ENCODE measurements at places on chromosomes 5 and 9. TPM values are rescaled to one million over a fixed set of nuclear protein-coding genes. Genes with fewer than 3 reads are reported as not detected.

TSLP gene
- not detected for total RNA-seq

PRUNE2 gene
- total RNA-seq, result 5.6 TPM

OMD gene
- not detected for total RNA-seq

PBX3 gene
- 37.7 TPM for total RNA-seq

SLC36A3 gene
- not detected for total RNA-seq

GRCh38 chr5:15350614-15351013 is 149.4 kb upstream of the FBXL7 start:
- no peaks in the 10 kb centered on the region for H3K36me3 ChIP-seq
- no peak for DNase-seq
- no peak overlapping the region for H3K27ac ChIP-seq

GRCh38 chr5:169717288-169717687 is 80.2 kb downstream of the DOCK2 start:
- DNase-seq, result no peak
- H3K4me3 ChIP-seq, result no peak overlapping the region
- no peaks in the 10 kb centered on the region for H3K36me3 ChIP-seq
- peaks cover 53% of the 10 kb centered on the region for H3K27me3 ChIP-seq
- no peak overlapping the region for H3K27ac ChIP-seq

- no peak overlapping the region for H3K4me3 ChIP-seq
- H3K36me3 ChIP-seq, result no peaks in the 10 kb centered on the region
- DNase-seq, result no peak
- no peaks in the 10 kb centered on the region for H3K27me3 ChIP-seq
- no peak overlapping the region for H3K27ac ChIP-seq
Measured at GRCh38 chr5:81848362-81848880, 97.5 kb upstream of the SSBP2 start.

DNA sequence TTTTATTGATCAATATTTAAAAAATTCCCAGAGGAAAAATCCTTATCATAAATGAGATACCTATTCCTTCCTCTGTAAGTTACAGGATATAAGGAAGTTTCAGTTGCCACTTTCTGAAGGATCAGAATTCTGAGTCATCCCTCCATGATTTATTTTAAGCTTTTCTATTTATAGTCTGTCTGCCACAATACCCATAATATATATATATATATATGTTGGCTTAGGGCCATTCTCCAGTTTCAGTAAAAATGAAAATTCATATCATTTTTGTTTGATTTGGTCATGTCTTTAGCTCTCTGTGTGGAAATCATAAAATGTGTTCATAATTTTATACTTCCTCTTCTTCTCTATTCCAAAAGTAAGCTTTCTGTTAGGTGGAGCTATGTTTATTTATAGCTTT is 215.8 kb upstream of the CYLC2 start:
- H3K27me3 ChIP-seq, result no peaks in the 10 kb centered on the region
- no peak for DNase-seq
- peaks cover 10% of the 10 kb centered on the region for H3K4me1 ChIP-seq

DNA sequence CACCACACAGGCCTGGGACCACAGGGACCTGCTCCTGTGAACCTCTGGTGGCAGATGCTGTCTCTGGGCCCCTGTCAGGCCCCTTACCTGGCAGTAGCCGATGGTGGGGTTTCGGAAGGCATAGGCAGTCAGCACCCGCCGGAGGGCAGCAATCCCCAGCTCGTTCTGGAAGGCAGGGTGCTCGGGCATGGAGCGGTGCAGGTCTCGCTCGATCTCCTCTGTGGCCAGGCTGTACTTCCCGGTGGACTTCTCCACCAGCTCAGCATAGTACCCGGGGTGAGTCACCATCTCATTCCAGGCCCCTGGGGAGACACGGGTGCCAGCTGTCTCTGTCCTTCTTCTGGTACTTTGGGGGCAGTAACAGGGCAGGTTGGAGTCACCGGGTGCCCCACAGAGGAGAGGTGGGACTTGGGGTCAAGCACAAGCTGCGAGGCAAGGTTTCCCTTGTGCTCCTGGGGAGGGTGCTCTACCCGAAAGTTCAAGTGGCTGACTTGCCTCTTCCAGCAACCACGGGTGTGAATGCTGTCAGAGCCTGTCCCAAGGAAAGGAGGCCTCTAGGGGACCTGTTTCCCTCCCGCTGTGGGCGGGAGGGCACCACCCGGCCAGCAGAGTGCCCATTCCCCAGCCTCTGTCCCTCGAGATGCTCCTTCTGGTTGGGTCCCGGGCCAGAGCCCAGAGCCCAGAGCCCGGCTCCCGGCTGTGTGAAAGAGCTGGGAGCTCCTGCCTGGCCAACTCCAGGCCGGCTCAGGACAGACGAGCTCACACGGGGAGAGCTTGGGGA is 19.8 kb upstream of the MRNIP start:
- H3K4me3 ChIP-seq, result no peak overlapping the region
- no peaks in the 10 kb centered on the region for H3K27me3 ChIP-seq
- H3K4me1 ChIP-seq, result no peaks in the 10 kb centered on the region

GRCh38 chr5:128498844-128499455 is 39.1 kb downstream of the FBN2 start:
- peaks cover 6% of the 10 kb centered on the region for H3K36me3 ChIP-seq
- H3K27me3 ChIP-seq, result no peaks in the 10 kb centered on the region
- no peak overlapping the region for H3K4me3 ChIP-seq
- H3K4me1 ChIP-seq, result no peaks in the 10 kb centered on the region

DNA sequence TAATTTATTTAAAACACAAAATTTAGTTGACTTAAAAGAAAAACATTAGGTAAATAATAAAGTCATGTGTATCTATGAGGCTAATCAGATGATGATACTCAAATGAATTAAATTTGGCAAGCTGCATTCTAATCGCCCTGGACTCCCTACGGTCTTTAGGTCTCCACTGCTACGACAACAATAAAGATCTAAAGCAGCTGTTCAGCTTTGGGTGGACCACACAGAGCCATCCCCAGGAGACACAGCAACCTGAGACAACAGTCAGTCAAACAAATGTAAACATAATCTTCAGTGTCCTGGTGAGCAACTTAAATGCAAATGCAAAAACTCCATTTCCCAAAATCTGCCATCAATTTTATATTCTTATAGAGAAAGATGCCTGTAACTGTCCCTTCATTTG is 65.5 kb downstream of the MCTP1 start:
- no peak for DNase-seq
- H3K27ac ChIP-seq, result no peak overlapping the region
- no peak overlapping the region for H3K4me3 ChIP-seq
- no peaks in the 10 kb centered on the region for H3K4me1 ChIP-seq
- no peaks in the 10 kb centered on the region for H3K36me3 ChIP-seq

- no peaks in the 10 kb centered on the region for H3K27me3 ChIP-seq
- DNase-seq, result no peak
- peaks cover 11% of the 10 kb centered on the region for H3K36me3 ChIP-seq
- H3K4me1 ChIP-seq, result peaks cover 8% of the 10 kb centered on the region
- no peak overlapping the region for H3K4me3 ChIP-seq
- no peak overlapping the region for H3K27ac ChIP-seq
Measured at GRCh38 chr5:168427224-168427623, 59.0 kb upstream of the RARS1 start.

- no peak overlapping the region for H3K4me3 ChIP-seq
- H3K27me3 ChIP-seq, result no peaks in the 10 kb centered on the region
- peaks cover 42% of the 10 kb centered on the region for H3K4me1 ChIP-seq
- H3K27ac ChIP-seq, result no peak overlapping the region
- no peak for DNase-seq
Measured at GRCh38 chr5:96091874-96092273, 130.2 kb upstream of the ELL2 start.

GRCh38 chr9:13568405-13568804 is 288.9 kb upstream of the MPDZ start:
- peaks cover 6% of the 10 kb centered on the region for H3K4me1 ChIP-seq
- H3K4me3 ChIP-seq, result peak overlapping the region; percentile 65
- peaks cover 29% of the 10 kb centered on the region for H3K27me3 ChIP-seq
- H3K27ac ChIP-seq, result no peak overlapping the region
- DNase-seq, result no peak
- no peaks in the 10 kb centered on the region for H3K36me3 ChIP-seq

DNA sequence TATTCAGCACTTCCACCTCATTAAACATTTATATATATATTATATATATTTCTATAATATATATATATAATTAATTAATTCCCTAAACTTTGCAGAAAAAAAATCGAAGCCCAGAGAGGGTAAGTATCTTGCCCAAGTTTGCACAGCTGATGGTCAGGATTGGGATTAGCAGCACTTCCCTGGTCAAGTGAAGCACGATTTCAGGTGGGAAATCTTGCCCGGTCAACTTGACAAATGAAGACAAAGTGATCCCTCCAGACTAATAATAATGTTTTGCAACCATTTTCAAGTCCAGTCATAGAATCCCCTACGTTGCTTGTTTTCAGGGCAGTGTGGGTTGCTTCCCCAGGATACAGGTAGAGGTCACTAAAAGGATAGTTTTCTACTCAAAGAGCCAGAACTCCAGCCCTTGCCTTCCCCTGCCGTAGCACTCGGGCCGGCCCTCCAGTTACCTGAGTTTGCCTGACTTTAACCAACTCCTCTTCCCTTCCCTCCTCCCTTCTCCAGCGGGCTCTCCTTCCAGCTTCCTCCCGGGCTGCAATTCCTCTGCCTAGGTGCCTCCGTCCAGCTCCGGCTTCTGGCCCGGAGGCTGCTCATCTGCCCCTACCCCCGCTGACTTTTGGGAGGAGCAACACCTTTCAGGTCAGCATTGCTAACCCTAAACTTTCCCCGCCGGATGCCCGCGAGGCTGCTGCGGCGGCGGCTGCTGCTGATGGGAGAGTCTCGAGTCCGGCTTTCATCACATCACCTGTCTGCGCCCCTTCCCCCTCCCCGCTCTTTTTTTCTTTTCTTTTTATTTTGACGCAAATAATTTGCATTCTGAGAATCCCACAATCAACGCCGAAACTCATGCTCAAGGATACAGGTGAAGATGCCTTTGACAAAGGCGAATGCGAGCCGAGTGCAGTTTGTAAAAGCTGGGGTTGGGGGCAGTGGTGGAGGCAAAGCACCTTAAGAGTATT is 930 bp downstream of the PRLR start:
- peak; percentile 49 for DNase-seq
- H3K4me1 ChIP-seq, result peaks cover 9% of the 10 kb centered on the region
- H3K27ac ChIP-seq, result peak overlapping the region; percentile 85
- peak overlapping the region; percentile 94 for H3K4me3 ChIP-seq
- H3K27me3 ChIP-seq, result peaks cover 8% of the 10 kb centered on the region
- H3K36me3 ChIP-seq, result no peaks in the 10 kb centered on the region
